Calu3 (cell line): ENCODE measurements at places on chromosomes 12 and 14. TPM values are rescaled to one million over a fixed set of nuclear protein-coding genes. Genes with fewer than 3 reads are reported as not detected.

- H3K27ac ChIP-seq: no peak overlapping the region
- H3K27me3 ChIP-seq: no peaks in the 10 kb centered on the region
- DNase-seq: no peak
- peak overlapping the region; percentile 66 for H3K4me3 ChIP-seq
Observed at GRCh38 chr14:24368562-24369252, 723 bp downstream of the NFATC4 start.

GRCh38 chr12:8491646-8492530 lies 21.4 kb upstream of the CLEC4D start:
- no peak overlapping the region for H3K4me3 ChIP-seq
- no peak for DNase-seq
- H3K27ac ChIP-seq: no peak overlapping the region
- H3K36me3 ChIP-seq: no peaks in the 10 kb centered on the region
- peaks cover 19% of the 10 kb centered on the region for H3K27me3 ChIP-seq
- H3K4me1 ChIP-seq: no peaks in the 10 kb centered on the region

GRCh38 chr12:105315726-105316125 lies 14.8 kb upstream of the C12orf75 start:
- no peak overlapping the region for H3K4me3 ChIP-seq
- H3K36me3 ChIP-seq: peaks cover 18% of the 10 kb centered on the region
- no peaks in the 10 kb centered on the region for H3K27me3 ChIP-seq
- no peak for DNase-seq
- H3K4me1 ChIP-seq: peaks cover 75% of the 10 kb centered on the region

DNA sequence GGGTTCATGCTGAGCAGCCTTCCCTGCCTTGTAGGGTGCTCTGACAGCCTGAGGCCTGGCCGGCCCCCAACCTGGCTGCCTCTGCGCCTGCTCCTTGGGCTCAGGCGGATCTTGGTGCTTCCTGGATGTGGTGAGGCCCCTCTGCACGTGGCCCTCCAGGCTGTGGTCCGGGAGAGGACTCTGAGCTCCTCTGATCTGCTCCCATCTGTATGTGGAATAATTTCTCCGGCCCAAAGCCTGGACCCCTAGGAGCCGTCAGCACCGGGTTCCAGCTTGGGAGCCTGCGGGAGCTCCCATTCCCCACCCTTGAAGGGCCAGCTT lies 21.3 kb upstream of the EIF2B2 start:
- H3K27ac ChIP-seq: no peak overlapping the region
- no peak overlapping the region for H3K4me3 ChIP-seq
- no peak for DNase-seq
- no peaks in the 10 kb centered on the region for H3K27me3 ChIP-seq
- no peaks in the 10 kb centered on the region for H3K4me1 ChIP-seq
- H3K36me3 ChIP-seq: peaks cover 5% of the 10 kb centered on the region

DNA sequence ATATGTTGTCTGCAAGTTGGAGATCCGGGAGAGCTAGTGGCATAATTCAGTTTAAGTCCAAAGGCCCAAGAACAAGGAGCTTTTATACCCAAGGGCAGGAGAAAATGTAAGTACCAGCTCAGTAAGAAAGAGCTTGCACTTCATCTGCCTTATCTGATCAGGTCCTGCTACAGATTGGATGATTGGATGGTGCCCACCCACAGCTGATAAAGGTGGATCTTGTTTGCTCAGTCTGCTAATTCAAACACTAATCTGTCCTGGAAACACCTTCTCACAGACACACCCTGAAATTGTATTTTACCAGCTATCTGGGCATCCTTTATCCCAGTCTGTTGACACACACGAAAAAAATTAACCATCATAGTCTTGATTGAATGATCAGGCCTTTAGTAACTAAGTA lies 230.7 kb upstream of the SLC16A7 start:
- no peak overlapping the region for H3K27ac ChIP-seq
- no peaks in the 10 kb centered on the region for H3K36me3 ChIP-seq
- no peaks in the 10 kb centered on the region for H3K4me1 ChIP-seq
- no peaks in the 10 kb centered on the region for H3K27me3 ChIP-seq

DNA sequence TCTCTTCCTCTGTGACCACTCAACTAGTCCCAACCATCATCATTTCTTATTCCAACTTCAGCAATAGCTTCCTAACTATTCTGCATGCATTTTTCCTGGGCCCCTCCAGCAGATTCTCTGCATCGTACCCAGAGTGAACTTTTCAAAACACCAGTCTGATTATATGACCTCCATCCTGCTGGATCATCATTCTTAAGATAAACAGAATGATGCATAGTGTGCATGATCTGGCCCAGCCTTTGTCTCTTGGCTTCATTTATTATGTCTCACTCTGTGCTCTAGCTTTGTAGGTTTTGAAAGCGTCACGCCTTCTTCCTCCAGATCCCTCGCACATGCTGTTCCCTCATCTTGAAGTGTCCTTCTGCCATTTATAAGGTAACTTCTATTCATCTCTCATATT lies 46.3 kb upstream of the SLC38A4 start:
- DNase-seq: no peak
- no peak overlapping the region for H3K4me3 ChIP-seq
- H3K27ac ChIP-seq: no peak overlapping the region

- H3K4me1 ChIP-seq: no peaks in the 10 kb centered on the region
- no peak for DNase-seq
- H3K36me3 ChIP-seq: no peaks in the 10 kb centered on the region
- no peak overlapping the region for H3K27ac ChIP-seq
Observed at GRCh38 chr12:3119192-3119755, 42.1 kb downstream of the TSPAN9 start.

- H3K27ac ChIP-seq: no peak overlapping the region
- no peaks in the 10 kb centered on the region for H3K36me3 ChIP-seq
- no peaks in the 10 kb centered on the region for H3K27me3 ChIP-seq
- DNase-seq: peak; percentile 35
Observed at GRCh38 chr14:99524804-99525698, 43.8 kb downstream of the CCNK start.

- H3K27me3 ChIP-seq: peaks cover 90% of the 10 kb centered on the region
- no peak for DNase-seq
- H3K4me1 ChIP-seq: no peaks in the 10 kb centered on the region
Observed at GRCh38 chr12:2240984-2241383, 188.2 kb downstream of the CACNA1C start.

- H3K4me3 ChIP-seq: no peak overlapping the region
- peaks cover 58% of the 10 kb centered on the region for H3K27me3 ChIP-seq
- no peaks in the 10 kb centered on the region for H3K4me1 ChIP-seq
Observed at GRCh38 chr14:106044949-106045596, 518.7 kb downstream of the TMEM121 start.

DNA sequence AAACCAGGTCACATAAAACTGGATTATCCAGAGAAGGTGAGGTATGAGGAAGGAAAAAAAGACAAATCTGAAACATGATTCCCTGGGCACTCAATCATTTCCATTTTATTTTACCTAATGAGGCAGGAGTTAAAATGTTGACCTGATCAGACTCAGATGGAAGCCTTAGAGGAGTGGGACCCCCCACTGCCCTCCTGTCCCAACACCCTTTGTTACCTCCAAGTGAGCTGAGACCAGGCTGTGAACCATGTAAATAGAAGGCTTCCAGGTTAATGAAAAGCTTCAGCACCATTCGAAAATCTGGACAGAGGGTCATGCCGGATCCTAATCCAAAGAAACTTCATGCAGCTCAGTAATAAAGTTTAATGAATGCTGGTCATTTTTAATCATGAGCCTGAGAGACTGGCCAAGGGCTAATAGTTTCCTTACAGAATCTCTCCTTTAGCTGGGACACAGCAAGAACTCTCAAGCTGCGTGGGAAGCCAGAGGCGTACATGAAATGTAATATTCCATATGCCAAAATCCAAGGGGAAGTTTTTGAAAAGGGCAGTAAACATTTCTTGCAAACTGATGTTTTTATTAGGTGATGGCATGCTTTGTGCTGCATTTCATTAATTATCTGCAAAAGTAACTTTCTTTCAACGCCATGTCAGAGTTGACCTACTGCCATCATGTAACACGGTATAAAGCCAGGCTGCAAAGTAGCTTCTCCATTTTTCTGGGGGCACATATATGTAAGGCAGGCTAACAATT lies 183.0 kb downstream of the PAX9 start:
- H3K36me3 ChIP-seq: no peaks in the 10 kb centered on the region
- H3K4me1 ChIP-seq: peaks cover 10% of the 10 kb centered on the region
- no peak overlapping the region for H3K4me3 ChIP-seq

GRCh38 chr12:88338486-88338885 lies 196.4 kb downstream of the TMTC3 start:
- no peak overlapping the region for H3K27ac ChIP-seq
- no peak for DNase-seq
- no peaks in the 10 kb centered on the region for H3K36me3 ChIP-seq
- no peak overlapping the region for H3K4me3 ChIP-seq
- H3K27me3 ChIP-seq: no peaks in the 10 kb centered on the region
- peaks cover 21% of the 10 kb centered on the region for H3K4me1 ChIP-seq

DNA sequence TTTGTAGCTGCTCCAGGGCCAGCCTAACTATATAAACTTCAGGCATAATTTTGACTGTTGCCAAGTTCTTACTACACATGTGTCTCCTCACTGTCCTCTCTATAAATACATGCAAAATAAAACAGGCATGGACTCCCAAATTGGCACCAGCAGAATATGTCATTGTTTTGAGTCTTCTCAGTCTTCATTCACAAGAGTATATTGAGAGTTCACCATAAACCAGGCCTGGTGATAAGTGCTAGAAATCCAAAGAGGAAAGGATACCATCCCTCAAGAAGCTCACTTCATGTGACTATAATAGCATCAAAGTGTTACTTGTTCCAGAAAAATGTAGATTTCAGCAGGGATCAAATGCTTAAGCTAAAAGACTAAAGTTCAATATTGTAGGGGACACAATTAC lies 13.7 kb downstream of the GPR19 start:
- H3K4me1 ChIP-seq: peaks cover 7% of the 10 kb centered on the region
- no peak overlapping the region for H3K4me3 ChIP-seq
- H3K27me3 ChIP-seq: no peaks in the 10 kb centered on the region
- DNase-seq: no peak

- H3K4me3 ChIP-seq: peak overlapping the region; percentile 92
- H3K4me1 ChIP-seq: peaks cover 13% of the 10 kb centered on the region
- no peaks in the 10 kb centered on the region for H3K27me3 ChIP-seq
- H3K27ac ChIP-seq: peak overlapping the region; percentile 93
- no peak for DNase-seq
Observed at GRCh38 chr12:95003921-95004272, 400 bp upstream of the NDUFA12 start.

DNA sequence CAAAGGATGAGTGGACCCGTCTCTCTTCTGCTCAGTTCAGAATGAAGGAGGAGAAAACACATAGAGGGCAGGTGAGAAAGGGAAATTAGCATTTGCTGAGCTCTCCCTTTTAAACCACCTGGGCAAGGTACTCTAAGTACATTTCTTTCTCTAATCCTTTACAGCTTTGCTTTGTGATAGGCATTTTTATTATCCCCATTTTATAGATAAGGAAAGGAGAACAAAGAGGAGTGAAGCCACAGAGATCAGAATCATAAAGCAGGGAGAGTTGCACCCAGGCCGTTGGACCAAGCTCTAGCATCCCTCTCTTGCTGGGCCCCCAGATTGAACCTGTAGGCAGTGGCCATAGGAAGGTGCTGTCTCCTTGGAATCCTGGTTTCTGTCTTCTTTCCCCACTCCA lies 47.0 kb downstream of the VCPKMT start:
- H3K4me1 ChIP-seq: peaks cover 33% of the 10 kb centered on the region
- H3K27ac ChIP-seq: no peak overlapping the region
- peaks cover 5% of the 10 kb centered on the region for H3K36me3 ChIP-seq
- no peak overlapping the region for H3K4me3 ChIP-seq
- H3K27me3 ChIP-seq: no peaks in the 10 kb centered on the region
- no peak for DNase-seq

DNA sequence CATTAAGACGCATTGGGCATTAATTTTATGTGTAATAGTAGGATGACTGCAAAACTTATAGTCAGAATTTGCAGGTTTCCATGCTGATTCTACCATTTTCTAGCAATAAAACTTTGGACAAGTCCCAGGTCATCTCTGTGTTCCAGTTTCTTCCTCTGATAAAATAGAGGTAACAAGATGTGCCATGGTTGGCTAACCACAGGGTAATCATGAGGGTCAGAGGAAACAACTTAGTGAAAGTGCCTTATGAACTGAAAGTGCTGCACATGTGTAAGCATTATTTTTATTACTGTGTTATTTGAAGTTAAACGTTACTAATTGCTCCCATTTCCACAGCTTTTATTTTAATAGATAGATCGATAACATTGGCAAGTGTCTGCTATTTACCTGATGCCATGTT lies 21.1 kb downstream of the SMCO2 start:
- no peaks in the 10 kb centered on the region for H3K36me3 ChIP-seq
- DNase-seq: no peak
- H3K27ac ChIP-seq: no peak overlapping the region

GRCh38 chr12:13383379-13383778 lies 186.9 kb downstream of the EMP1 start:
- no peak overlapping the region for H3K4me3 ChIP-seq
- H3K4me1 ChIP-seq: peaks cover 78% of the 10 kb centered on the region
- H3K36me3 ChIP-seq: no peaks in the 10 kb centered on the region
- H3K27ac ChIP-seq: peak overlapping the region; percentile 46

- no peak for DNase-seq
- no peaks in the 10 kb centered on the region for H3K36me3 ChIP-seq
Observed at GRCh38 chr12:93894391-93895088, 217.4 kb downstream of the CRADD start.

DNA sequence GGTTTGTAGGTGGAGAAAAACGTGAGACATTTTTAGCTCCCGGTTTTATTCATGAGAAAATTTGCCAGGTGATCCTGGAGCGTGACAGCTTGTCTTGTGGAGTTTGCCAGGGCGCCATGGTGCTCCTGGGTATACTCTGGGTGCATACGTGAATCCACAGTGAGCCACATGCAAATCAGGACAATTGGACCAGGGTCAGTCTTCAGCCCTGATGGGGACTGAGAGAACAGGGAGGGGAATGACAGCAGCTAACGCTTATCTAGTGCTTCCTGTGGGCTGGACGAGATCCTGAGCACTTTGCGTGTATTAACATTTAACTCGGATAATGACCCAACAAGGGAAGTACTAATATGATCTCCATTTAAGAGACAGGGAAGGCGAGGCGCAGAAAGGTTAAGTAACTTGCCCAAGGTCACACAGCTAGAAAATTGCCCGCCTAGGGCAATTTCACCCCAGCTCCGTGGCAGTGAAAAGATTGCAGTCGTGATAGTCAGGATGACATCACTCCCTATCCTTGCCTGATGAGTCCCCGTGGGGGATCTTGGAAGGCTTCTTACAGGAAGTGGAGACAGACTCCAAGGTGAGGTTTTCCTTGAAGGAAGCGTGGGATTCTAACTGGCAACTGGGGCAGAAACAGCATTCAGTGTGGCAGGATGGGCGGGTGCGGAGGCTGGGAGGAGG lies 118.4 kb upstream of the NCOR2 start:
- H3K4me3 ChIP-seq: no peak overlapping the region
- H3K27me3 ChIP-seq: no peaks in the 10 kb centered on the region
- H3K4me1 ChIP-seq: peaks cover 77% of the 10 kb centered on the region

GRCh38 chr14:83467811-83468210 lies 1934.2 kb upstream of the SEL1L start:
- H3K27me3 ChIP-seq: no peaks in the 10 kb centered on the region
- H3K4me1 ChIP-seq: no peaks in the 10 kb centered on the region
- H3K36me3 ChIP-seq: no peaks in the 10 kb centered on the region
- DNase-seq: no peak
- H3K27ac ChIP-seq: no peak overlapping the region
- no peak overlapping the region for H3K4me3 ChIP-seq

Gene LMNTD1
- total RNA-seq: not detected in 2 replicates

Gene ACAD10
- total RNA-seq: 38.1 and 50.8 TPM in 2 replicates

Gene SLC7A8
- 0.29 TPM in 1 of 2 replicates, not detected in the other for total RNA-seq

Gene MRPL51
- 213 and 220 TPM in 2 replicates for total RNA-seq

Gene KRT82
- total RNA-seq: not detected in 2 replicates
